ENCODE measurements at places on chromosomes 5 and 9.

DNA sequence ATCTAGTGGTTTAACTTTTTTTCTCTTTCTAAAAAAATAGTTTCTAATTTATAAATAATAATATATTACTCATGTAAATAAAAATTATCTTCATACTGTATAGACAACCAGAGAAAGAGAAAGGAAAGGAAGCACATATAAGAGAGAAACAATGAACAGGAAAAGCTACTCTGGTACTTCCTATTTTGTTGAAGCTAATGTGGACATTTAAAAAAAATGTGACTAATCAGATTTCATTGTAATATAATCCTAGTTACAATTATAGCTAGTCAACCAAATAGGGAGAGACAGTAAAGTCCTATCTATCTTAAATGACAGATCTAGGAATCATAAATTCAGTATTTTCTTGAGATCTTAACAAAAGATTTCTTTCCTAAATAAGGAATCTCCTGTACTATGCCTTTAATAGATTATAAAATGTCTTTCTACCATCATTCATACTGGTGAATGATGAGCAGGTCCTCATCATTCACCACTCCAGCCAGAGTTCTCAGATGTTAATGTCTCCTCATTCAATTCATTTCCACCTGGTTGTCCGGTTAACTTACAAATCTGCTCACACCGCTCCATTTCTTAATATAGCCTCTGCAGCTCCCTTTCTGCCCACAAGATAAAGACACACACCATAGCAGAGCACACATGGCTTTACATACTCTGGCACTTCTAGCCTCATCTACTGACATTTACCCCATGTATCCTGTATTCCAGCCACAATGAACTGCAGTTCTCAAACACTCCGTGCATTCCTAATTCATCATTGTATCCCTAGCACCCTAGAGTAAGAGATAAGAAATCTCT lies 30.9 kb downstream of the ZFR start:
- DNase-seq = no peak

- no peak for DNase-seq
Measured at GRCh38 chr9:137619240-137620047, 639 bp downstream of the EHMT1 start.

DNA sequence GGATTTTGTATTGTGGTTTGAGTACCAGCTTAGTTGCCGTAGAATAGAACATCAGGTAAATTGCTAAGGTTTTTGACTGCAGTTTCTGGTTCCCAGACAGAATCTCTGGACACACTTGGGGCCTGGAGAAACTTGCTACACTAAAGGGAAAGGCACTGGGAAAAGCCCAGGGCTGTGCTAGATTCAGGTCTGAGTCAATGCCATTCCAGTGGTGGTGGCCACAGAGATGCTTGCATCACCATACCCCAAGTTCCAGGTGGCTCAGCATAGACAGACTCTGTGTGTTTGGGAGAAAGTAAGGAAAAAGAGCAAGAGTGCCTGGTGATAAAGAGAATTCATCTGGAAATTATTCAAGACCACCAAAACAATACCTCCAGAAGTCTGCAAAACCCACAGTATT lies 120.6 kb downstream of the HMHB1 start:
- DNase-seq = no peak

DNA sequence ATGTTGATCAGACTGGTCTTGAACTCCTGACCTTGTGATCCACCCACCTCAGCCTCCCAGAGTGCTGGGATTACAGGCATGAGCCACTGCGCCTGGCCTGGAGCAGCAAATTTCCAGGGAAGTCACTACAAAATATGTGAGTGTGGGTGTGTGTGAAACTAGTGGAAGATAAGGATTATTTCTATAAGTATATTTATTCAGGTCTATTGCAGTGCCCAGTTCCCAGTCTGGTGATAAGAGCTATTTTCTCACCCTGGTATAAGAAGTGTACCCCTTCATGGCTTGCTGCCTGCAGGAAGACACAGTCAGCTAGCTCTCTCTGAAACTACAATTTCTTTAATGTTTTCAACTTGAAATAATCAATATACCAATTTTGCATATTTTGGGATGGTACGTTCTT lies 37.1 kb downstream of the TARS1 start:
- DNase-seq = no peak

DNA sequence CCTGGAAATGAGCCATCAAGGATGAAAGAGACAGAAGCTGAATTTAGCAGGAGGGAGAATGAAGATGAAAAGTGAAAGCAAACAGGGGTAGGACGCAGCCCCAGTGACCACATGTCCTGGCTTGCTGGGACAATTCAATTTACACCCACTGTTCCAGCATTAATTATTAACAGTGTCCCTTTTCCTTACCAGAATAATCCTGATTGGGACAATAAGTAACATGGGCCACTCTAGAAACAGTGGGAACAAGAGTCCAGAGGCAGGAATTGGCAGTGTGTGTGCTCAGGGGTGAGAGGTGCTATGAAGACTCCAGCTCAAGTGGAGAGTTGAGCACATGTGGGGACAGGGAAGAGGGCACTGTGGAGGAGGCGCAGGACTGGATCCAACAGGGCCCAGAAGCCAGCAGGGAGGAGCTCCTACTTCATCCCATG lies 147.1 kb downstream of the C5orf15 start:
- DNase-seq = no peak

DNA sequence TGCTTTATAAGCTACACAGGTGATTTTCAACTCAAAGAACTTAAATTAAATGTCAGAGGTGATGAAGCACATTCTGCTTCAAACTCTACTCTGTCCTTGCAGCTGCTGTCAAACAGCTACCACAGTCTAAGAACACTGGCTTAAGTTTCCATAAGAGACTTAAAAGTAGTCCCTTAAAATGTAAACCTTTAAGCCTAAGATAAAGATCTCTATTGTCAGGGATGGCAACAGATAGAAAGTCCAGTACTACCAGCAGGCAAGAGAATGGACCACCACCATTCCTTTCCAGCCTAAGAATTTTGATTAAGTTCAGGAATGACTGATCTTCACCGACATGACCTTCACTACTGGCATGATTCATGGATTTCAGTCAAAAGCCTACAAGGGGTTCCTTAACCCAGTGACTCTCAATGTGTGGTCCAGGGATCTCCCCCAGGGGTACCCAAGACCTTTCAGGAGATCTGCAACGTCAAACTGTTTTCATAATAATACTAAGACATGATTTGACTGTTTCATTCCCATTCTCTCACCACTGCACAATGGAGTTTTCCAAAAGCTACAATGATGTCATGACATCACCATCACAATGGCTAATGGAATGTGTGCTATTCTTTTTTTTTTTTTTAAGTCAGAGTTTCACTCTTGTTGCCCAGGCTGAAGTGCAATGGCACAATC lies 41.1 kb upstream of the PLPP6 start:
- no peak for DNase-seq

DNA sequence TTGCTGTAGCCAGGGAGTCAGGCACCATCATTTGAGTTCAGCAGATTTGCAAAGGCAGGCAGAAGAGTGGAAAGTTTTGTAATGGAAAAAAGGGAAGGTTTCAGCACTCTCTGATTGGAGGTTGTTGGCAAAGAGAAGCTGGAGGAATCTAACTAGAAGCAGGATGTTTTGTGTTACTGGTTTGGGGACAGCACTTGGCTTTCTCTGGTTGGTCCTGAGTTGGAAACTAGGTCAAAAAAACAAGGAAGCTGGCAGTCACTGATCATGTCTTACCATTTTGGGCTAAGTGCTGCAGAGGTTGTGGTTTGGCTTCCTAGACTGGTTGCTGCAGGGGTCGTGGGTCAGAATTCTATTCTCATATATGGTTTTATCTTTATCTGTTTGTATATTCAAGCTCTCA lies 189.8 kb downstream of the DRD1 start:
- peak; percentile 56 for DNase-seq

DNA sequence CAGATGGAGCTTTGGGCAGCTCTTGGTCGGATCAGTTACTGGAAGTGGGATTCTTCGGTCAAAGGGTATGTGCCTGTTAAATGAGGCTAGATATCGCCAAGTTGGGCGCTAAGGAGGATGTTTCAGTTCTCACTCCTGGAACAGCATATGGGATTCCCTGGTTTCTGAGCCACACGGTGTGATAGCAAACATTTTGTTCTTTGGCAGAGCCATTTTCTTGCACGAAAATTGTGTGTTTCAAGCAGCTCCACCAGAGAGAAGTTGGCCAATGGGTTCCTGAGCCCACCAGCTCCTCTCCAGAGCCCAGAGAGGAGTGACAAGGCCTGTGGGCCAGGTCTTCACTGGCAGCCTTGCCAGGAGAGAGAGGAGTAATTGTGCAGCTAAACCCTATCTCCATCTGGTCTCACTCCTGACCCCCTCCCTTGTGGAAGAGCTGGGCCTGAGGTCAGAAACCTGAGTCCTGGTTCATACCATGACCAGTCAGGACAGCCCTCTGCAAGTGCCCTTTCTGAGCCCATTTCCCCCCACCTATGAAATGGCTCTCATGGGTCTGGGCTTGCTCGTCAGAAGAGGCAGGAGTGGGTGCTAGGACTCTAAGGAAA lies 10.7 kb upstream of the SLC6A7 start:
- no peak for DNase-seq

GRCh38 chr5:111158105-111158744 lies 66.0 kb upstream of the CAMK4 start:
- peak; percentile 31 for DNase-seq

GRCh38 chr9:130934702-130935647 lies 4.1 kb downstream of the FIBCD1 start:
- DNase-seq = no peak

DNA sequence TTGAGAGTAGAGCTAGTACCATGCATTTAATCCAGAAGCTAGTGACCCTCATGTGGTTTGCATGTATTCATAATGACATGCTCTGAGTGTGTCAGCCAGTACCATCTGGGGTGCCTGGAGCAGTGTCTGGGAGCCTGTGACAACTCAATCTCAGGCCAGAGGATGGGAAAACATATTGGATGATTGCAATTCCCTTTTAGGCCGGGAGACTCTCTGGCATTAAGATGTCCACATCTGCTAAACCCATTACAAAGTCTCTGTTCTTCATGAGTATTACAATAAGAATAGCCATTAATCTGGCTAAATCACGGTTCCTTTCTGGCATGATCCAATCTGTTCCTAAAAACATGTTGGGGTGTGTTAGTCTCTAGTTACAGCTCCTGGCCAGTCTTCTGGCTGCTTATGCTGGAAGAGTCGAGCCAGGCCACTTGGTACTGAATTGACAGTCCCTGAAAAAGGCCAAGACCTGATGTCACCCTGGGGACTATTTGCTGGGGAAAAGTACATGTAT lies 475.7 kb downstream of the ENC1 start:
- no peak for DNase-seq

DNA sequence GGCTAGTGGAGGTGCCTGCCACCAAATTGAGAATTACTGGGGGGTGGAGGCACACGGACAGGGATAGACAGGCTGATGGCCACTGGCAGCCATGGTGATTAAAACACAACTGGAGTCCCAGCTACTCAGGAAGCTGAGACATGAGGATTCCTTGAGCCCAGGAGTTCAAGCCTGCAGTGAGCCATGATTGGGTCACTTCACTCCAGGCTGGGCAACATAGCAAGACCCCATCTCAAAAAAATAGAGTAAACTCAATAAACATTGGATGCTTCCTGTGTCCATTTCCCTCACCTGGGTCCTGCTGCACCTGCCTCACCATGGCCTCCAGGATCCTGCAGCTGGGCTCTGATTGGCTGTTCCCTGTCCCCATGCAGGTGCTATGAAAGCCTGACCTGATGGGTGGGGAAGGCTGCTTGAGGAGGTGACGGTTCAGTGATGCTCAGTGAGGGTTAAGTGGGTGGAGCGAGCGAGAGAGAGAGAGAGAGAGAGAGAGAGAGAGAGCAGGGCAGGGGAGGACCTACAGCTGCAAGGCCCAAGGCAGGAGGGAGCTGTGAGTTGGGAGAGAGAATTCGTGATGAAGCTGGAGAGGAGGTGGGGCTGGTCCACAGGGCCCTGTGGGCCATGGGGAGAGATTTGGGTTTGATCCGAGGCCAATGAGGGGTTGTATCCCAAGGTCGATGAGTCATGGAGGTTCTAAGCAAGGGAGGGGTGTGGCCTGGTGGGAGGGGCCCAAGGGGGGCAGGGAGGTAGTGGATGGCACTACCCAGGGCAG lies 36.7 kb upstream of the FUBP3 start:
- no peak for DNase-seq

DNA sequence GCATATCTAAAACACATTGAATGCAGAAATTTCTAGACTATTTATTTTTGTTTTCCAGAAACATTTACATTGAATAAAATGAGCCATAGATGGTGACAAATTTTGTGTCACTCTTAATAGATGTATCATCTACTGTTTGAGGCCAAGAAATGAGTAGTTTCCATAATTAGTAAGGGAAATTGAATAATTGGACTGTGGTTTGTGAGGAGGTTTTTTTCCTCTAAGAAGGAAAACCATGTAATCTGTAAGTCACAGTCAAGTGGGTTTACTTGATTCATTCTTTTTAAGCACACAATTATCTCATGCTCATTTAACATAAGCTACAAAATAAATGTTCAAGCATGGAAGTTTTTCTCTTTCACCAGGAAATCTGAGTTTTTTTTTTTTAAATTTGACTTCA lies 876.4 kb downstream of the NR2F1-AS1 start:
- DNase-seq = no peak

GRCh38 chr9:90547896-90548295 lies 94.7 kb downstream of the DIRAS2 start:
- DNase-seq = no peak

DNA sequence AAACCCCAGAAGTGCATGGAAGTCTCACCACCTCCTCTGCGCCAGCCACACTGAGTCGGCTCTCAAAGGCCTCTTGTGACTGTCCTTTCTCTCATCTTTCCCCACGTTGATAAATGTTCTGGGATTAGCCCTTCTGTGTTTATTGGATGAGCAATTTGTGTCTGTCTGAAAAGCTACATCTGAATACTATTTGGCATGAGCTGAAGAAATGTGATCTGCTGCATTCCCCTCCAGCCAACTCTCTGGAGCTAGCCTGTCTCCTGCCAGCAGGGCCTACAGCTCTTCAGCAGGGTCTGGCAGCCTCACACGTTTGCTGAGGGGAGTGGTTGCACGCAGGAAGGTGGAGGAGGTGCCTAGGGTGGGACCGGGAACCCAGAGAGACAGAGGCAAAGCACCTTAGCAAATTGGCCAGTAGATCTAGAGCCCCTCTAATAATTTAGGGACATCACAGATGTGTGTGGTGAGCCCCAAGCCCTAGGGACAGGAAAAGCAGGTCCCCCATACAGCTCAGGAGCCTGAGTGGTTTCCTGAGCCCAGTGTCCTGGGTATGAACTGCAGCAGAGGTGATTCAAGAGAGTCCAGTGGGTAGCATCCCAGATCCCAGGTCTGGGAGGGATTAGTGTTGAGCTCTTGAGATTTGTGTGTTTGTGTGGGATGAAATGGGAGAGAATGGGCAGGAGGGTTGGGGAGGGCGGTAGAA lies 20.5 kb upstream of the B4GALT1 start:
- DNase-seq = no peak
